GM06990 (cell line): ENCODE measurements at places on chromosomes 7 and 10.

DNA sequence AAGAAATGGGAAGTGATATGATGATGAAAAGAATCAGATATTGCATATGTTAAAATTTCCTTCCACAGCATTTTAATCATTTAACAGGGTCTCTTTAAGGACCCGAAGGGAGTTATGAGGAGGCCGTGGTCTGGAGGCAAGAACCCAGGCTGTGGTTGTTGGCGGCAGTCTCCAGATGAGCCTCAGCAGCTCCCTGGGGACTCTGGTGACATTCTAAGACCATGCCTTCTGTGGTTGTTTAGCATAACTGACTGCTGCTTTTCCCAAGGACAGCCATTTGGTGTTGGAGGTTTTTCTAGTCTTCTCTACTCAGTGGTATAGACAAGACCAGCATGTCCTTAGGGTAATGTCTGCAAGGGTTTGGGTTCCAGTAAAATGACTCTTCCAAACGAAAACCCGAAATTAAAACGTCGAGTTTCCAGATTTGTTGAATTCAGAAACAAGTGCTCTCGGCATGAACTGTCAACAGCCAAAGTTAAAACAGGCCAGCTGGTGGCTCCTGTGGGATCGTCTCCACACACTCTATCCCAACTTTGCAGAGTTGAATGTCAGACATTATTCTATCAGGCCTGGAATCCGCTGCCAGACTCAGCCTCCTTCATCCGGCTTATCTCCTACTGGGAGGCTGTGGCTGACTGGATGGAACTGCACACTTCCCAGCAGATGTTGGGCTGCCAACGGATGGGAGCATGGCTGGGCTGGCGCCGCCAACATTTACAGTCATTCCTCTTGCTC, 183.1 kb downstream of the TAX1BP1 start:
- DNase-seq = no peak

GRCh38 chr10:95833042-95833610, 74.6 kb upstream of the CC2D2B start:
- no peak for DNase-seq

DNA sequence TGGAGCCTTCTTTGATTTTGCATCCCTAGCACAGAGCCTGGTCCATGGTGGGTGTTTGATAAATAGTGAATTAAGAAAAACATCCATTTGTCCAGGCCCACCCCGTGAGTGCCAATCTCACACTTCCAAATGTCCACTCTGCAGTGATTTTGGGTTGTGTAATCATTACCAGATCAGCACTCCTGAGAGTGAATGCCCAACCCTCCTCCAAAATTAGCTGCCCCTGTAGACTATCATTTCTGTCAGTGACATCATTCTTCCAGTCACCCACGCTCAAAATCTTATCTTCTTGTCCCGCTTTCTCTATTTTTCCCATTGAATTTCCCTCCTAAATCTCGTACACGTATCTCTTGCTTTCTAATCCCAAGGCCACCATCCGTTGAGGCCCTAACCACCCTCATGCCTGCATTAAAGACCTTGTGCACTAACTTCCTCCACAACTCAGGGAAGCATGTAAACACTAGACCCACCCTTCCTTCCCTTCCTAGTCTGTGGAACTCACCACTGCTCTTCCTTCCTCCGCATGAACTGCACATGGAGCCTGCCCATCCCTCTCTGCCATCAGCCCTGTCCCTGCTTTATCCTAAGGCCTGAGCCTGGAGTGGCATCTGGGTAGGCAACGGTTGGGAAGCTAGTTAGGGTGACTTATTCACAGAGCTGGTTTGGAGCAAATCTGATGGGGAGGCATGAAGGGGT, 32.8 kb downstream of the PIK3AP1 start:
- DNase-seq = no peak

- DNase-seq = no peak
These were observed 159.7 kb upstream of the YAE1 start for GRCh38 chr7:39406467-39406866.

DNA sequence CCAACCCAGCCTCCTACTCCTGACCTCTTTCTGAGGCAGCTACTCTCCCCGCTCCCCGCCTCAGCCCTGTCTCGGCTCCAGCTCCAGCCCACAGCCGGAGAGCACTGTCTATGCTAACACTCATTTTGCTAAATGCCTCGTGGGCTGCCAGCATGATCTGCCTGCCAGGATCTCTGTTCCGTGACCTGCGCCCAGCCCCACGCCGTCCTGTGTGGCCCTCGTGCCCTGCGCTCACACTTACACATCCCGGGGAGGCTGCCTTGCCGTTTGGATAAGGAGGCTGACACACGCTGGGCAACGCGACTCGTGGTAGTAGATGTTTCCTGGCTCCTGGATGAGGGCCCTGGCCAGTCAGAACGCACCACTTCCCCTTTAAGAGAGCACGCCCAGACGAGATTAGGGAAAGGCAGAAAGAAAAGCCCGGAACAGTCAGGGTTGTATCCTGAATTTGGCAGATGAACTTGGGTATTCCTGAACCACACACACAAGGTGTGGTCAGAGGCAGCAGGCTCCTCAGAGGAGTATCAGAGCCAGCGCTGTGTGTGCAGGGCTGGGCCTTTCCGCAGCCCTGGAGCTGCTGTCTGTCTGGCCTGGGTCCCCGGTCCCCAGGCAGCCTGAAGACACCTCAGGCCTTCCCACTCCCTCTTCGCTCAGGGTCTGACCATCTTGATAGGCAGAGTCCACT, 97.7 kb upstream of the EFCAB10 start:
- peak; percentile 56 for DNase-seq

DNA sequence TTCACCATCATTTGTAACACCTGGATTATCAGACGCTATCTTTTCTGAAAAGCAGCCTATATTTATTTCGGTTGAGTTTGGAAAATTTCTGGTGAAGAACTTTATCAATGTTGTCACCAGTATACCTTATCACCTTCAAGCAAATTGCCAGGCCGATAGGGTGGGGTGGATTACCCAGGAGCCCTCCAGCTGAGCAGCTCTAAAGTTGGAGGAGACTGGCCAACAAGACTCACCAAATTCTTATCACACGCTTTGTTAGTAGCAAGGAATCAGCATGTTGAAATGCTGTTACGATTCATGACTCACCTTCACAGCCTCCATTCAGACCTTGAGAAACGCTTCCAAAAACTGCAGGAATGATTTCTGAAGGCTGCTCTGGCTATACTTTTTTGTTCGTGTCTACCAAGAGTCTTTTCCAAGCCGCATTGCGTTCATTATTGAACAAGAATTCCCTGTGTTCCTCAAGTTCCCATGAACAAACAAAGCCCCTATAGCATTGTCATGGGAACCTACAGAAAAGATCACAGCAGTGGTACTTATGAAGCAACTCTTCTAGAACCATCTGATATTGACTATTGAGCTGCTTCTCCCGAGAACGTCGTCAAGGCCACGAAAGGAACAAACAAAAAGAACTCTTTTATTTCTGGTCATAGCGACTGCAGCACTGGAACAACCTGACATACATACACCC, 291.4 kb downstream of the SFMBT2 start:
- no peak for DNase-seq

GRCh38 chr7:85567983-85568382, 381.1 kb upstream of the SEMA3D start:
- no peak for DNase-seq

GRCh38 chr10:67802767-67803538, 35.0 kb downstream of the DNAJC12 start:
- DNase-seq = no peak
